Stimulated activated CD4-positive, alpha-beta T cell treated with anti-CD3 and anti-CD28 coated beads, Interleukin-12 subunit alpha, Interleukin-12 subunit beta, amount 100 ng/mL, for 48 hours (primary cell): ENCODE measurements at places on chromosomes 6 and 20.

DNA sequence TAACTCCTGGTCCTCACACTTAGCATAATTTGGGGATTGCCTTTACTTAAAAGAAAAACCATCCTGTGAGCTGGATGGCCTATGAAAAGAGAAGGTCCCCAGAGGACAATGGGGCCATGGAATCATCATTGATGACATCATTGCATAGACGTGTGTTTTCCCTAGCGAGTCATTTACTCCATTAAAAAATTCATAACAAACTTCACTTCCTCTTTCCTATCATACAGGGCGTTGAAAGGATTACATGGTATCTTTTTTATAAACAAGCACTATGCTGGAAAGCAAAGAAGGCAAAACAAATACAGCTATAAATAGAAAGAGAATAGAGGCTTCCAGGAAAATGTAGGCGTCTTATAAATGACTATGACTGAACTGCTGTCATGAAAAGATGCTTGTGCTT, 11.3 kb upstream of the COL12A1 start:
- no peak for DNase-seq

DNA sequence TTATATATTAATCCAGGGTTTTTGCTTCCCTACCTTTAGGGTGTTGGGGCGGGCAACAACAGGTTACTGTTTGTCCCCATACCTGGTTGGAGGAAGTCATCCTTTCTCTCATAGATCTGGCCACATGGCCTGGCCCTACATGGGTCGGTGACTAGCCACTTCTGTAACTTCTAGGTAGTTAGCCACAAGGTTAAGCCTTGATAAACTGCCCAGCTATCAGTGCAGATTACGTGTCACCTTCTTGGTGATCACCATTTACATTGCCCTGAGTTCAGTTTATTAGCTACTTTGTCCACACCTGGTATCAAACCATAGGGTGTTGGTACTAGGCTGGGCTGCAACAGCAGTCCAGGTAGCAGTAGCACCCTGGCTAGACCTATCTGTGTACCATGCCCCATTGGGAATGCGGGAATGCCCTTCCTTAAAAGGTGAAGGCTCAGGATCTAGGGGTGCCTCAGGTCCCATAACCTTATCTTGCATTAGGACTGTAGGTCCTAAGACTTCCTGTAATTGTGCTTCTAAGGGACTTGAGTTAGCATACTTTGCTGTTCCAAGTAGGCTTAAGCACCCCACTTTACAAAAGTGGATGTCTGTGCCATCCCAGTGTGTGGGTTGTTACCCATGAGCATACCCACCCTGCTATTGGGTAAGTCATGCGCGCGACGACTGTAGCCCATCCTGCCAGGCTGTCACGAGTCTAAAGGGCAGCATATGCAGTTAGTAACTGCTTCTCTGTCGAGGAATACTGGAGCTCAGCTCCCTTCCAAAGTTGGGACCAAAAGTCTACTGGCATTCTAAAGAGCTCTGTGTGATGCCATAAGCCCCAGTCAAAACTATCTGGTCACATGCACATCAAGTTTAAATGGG, 5.2 kb downstream of the ZKSCAN3 start:
- DNase-seq = no peak

DNA sequence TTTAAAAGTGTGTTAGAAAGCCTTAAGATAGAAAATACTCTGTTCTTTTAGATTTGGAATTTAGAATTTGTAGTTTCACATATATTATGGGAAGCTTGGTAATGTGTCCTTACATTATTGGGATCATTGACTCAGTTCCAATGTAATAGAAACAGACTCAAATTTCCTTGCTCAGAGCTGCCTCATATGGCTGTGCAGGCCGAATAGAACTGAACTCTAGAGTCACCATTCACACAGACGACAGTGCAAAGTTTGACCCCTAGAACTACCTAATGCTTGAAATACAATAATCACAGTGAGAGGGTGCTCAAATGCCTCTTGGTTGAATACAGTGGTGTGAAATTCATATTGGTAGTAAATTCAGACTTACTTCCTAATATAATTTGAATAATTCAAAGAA, 482.7 kb upstream of the CITED2 start:
- no peak for DNase-seq

- no peak for DNase-seq
Measured at GRCh38 chr6:112291161-112291762, 36.9 kb upstream of the LAMA4 start.

DNA sequence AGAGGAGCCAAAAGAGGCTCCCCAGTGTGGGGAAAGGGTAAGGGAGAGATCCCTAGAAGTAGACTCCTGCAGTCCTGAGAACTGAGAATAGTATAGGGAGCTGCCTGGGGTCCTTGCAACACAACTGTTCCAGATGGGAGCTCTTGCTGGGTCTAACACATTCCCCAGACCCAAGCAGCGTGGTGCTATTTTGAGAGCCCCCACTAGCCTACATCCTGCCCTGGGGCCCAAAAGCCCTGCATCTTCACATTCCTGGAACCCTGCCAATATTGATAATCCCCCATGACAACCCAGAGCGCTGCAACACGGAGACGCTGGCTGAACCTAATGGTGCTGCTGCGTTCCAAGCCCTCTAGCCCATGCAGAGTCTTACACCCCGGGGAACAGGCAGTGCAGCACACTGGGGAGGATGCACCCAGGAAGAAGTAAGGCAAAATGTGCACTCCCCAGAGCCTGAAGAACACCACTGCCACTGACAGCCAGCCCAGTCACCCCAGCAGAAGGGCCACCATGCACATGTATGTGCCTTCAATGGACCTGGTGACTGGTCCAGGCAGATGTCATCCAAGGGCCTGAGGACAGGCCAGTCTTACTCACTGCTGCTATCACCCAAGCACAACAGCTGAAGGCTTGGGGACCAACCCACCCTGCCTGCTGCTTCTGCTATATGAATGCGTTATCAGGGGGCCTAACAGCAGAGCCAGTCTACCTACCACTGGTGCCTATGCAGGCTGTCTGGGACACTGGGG, 7.0 kb upstream of the RNF217 start:
- DNase-seq = no peak

DNA sequence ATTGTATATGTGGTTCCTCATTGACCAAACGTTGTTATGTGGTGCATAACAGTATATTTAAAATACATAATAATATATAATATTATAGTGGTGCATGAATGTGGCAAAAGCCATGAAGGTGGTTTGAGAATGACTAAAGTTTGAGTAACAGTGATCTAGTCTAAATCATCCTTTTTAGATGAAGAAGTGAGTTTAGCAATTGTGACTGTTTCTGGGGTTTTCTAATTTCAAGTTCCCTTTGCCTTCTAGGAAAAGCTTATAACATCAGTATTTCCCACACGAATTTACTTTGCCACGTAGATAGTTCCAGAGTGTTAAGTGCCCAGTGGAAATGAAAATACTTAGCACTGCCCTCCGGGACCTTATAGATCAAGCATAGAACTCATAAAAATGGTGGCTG, 40.9 kb downstream of the ARFGEF2 start:
- no peak for DNase-seq

DNA sequence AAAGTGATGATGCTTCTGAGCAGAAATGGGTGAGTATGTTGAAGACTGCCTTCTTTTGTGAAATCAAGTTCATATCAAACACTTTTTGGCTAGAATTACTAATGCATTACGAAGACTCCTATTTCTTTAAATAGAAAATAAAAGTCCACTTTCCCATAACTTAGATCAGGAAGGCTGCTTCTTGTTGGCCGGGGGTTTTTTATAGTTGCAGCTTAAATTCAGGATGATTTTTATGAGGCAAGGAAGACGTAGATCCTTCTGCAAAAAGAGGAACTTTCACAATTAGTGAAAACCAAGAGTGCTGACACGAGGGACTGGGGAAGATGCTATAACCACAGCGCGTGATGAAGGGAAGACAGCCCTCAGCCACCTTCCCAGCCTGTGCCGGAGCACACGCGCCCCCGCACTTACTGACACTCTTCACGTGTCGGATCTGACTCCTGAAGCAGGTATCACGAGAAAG, 206.1 kb upstream of the PRDM1 start:
- DNase-seq = peak; percentile 25
